ENCODE measurements at places on chromosomes 12 and 14.
A peak's percentile ranks its signal among the peaks of the same experiment; 100 is the strongest.

- DNase-seq = no peak
Observed at GRCh38 chr14:98156411-98156810, 1115.6 kb downstream of the BCL11B start.

GRCh38 chr12:97886511-97887176 is 424.0 kb downstream of the RMST start:
- no peak for DNase-seq

DNA sequence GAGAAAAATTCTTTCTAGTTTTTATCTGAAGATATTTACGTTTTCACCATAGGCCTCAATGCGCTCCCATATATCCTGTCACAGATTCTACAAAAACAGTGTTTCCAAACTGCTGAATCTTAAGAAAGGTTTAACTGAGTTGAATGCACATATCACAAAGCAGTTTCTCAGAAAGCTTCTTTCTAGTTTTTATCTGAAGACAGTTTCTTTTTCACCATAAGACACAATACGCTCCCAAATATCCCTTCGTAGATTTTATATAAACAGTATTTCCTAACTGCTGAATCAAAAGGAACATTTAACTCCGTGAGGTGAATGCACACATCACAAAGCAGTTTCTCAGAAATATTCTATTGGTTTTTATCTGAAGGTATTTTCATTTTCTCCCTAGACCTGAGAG is 385.5 kb downstream of the ALG10 start:
- no peak for DNase-seq

DNA sequence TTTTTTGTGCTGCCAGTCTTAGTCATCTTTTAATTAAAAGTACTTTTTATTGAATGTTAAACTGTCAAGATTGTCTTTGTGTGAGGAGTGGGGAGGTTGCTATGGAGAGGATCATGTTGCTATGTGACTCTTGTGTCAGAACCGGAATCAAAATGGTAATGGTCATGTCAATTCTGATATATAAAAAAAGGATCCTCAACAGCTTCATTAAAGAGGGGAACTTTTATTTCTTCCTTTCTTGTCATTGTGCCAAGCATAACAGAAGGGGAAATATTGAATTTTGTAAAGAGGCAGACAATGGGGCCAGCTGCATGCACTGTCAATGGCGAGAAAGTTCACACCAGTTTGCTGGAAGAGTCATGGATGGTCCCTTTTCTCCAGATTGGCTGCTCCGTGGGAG is 564.8 kb downstream of the VRK1 start:
- DNase-seq = no peak

- no peak for DNase-seq
Observed at GRCh38 chr14:105854600-105855245, 328.3 kb downstream of the TMEM121 start.

GRCh38 chr14:100306998-100307765 is 938 bp upstream of the SLC25A29 start:
- no peak for DNase-seq

DNA sequence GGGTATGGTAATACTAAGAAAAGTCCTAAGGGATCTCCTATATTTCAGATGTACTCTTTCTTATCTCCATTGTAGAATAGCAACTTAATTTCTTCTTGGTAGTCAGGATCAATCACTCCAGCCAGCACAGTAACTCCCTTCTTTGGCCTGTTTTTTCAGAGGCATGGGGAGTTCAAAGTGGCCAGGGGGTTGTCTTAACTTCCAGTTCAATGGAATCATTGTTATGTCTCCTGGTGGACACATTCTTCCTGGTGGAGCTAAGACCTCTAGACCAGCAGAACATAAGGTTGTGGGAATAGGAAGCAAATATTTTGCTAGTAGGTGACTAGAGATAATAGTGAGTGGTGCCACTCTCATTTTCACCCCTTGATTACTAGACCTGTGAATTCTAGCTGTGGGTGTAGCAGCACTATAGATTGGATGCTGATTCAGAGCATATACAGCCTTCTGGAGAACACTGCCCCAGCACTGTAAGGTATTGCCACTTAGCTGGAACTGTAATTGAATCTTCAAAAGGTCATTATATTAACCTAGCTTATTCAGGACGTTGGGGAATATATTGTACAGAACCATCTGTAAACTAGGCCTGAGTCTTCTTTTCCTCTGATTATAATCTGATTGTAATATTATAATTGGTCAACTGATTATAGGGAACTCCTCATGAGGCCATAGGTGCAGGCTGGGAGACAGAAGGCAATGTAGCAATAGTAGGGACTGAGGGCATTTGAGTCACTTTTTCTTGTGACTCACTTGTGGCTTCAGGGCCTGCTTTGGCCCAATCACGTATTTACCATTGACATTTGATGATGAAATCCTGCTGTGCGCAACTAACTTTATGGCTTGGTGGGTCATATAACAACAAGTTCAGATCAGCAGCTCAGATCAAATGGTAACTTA is 60.2 kb upstream of the ATP2B1 start:
- DNase-seq = peak; percentile 80

GRCh38 chr14:42664190-42664589 is 1057.5 kb downstream of the LRFN5 start:
- no peak for DNase-seq

GRCh38 chr14:105601360-105602242 is 75.2 kb downstream of the TMEM121 start:
- no peak for DNase-seq

GRCh38 chr14:19823765-19824164 is 20.2 kb downstream of the OR4N2 start:
- no peak for DNase-seq

DNA sequence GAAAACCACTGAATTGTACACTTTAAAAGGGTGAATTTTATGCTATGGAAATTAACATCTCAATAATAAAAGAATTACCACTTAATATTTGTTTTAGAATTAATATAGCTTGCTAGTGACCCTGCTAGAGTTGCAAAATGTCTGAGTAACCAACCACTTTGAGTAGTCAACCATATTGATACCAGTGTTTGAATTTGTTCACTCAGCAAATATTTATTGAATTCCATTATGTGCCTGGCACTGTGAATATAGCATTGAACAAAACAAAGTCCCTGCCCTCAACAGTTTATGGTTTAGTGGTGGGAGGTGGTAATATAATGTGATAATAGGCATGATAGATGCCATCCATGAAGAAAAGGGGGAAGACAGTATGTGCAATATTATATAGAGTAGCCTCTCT is 4.6 kb downstream of the SNRPF start:
- no peak for DNase-seq

DNA sequence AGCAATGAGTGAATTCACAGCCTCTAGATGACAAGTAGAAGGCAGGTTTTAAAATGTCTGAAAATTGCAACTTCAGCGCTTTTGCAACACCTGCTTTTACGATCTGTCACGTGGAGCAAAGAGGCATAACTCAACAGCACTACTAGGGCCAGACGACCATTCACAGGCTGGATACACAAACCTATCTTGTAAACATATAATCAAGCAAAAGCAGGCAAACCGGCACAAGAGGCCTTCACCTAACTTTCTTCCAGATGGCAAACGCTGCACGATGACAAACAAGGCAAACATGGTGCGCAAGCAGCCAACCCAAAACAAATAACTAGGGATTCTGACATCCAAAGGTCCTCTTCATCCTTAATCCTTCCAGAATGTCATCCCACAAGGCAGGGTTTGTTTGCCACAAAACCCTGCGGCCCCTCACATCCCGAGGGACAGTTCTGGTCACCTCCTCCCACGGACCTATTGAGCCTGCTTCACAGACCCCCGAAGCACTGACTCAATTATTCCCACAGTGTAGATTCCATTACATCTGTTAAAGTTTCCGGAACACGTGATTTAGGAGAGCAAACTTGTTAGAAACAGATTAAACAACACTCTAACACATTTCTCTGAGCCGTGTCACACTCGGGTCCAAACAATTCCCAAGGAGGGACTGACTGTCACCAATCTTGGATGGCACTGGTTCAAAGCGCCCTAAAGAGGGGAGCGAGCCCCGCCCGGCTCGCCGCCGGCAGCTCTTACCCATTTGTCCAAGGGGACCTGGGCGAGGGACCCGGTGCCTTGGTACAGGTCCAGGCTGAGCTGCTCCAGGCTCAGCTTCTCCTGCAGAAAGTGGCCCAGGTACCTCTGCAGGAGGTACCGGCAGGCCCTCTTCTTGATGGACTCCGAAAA is 823 bp downstream of the ATG2B start:
- DNase-seq = peak; percentile 54

DNA sequence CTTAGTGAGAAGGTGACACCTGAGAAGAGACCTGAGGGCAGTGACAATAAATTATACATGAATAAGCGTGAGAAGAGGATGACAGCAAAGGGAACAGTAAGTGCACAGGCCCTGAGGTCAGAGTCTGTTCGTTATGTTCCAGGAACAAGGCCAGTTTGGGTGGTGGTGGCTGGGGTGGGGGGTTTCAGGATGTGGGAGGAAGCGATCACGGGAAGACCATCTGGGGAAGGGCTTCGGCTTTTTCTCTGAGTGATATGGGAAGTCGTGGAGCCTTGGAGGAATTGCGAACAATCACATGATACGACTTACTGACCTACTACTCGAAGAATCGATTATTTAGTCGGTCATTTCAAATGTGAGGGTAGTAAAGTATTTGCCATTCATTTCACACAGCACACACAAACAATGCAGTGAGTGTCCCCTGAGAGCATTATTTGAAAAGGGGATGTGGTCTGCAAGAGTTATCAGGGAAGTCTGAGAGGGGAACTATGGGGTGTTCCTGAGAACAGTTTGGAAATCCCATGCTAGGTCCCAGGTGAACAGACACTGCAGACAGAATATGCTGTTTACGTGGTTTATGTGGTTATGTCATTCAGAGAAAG is 94.7 kb downstream of the SLC38A1 start:
- DNase-seq = no peak

- DNase-seq = no peak
Observed at GRCh38 chr14:52067873-52068614, 815 bp downstream of the NID2 start.

- DNase-seq = no peak
Observed at GRCh38 chr12:68280240-68280639, 26.8 kb upstream of the IL22 start.

DNA sequence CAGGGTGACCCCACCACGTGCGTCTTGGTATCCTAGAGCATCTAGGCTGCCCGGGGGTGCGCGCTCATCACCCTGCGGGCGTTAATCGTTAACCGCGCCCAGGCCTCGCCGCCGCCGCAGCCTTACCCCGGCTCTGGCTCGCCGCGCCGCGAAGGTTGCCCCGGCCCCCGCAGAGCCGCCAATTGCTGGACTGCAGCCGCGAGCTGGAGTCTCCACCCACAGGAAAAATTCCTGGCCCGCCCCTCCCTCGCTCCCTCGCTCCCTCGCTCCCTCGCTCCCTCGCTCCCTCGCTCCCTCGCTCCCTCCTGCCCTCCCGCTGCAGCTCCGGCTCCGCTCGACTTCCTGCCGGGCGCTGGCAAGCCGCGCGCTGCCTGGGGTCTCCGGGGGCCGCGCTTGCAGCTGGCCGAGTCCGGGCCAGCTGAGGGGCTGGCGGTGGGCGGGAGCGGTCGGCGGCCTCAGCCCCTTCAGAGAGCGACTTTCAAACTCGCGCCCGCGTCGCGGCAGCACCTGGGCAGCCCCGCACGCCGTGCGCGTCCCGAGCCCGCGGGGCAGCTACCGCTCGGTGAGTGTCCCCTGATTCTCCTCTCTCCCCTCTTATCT is at the start of gene PLEKHG3:
TSS of gene PLEKHG3 (plus strand) at position 282 of the 600 bp plus-strand sequence. CDS start 23,208 bp downstream, outside the sequence.
- DNase-seq = no peak

- no peak for DNase-seq
Observed at GRCh38 chr12:32155961-32156529, 49.4 kb downstream of the BICD1 start.

DNA sequence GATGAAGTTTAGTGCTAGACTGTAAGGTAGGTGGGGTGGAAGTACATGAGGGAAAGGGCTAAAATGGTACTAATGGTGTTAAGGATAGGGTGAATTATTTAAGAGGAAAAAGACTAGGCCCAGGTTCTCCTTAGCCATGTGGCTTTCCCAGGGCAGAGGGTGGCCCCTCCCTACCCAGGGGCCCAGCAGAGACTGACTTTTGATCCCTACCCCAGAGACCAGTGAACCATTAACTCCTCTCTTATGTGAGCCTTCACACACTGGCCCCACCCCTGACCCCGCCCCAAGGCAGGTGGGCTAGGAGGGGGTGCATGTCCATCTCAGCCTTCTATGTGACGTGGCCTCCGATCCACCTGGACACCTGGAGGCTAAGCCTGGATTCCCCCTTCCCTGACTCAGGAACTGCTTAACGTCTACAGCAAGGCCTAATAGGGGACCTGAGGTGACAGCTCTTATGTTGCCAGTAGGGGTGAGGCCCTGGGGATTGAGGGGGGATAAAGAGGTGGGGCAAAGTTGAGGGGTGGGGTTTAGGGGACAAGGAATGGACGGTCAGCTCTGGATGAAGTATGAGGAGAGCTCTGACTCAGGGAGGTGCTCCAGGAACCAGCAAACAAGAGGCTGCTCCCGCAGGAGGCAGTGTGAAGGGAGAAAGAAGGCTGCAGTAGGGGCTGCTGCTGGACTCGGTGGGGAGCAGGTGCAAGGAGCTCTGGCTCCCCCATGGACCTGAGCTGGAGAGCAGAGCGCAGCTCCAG is 757 bp downstream of the SLC39A5 start:
- DNase-seq = no peak

- peak; percentile 68 for DNase-seq
Observed at GRCh38 chr12:89040146-89040964, 311.9 kb downstream of the DUSP6 start.

DNA sequence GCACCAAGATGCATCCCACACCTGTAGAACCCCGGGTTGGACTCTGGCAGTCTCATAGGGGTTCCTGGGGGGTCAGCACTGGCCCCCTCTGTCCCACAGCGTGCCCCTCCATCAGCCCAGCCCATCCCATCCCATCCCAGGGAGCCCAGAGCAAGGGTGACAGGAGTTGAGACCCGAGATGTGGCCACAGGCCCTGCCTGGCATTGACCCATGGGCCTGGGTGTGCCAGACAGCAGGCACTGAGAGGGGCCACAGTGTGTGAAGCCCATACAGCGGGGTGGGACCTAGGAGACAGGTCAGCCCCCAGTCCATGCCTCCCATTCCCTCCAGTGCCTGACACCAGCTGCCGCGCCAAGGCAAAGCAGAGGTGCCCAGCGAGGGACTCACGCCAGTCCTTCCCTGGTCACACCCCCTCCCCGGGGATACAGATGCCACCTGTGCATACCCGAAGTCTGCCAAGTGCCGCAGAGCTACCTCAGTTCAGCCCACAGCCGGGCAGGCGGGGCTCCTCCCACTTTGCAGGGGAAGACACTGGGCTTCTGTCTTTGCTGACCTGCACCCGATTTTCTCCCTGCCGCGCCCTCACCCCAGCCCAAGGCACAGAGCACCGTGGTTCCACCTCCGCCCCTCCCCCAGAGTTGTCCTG is 50.4 kb downstream of the CYP46A1 start:
- peak; percentile 13 for DNase-seq

- DNase-seq = no peak
Observed at GRCh38 chr14:101350691-101351090, 210.6 kb upstream of the DIO3 start.

GRCh38 chr12:82904219-82904790 is 217.6 kb downstream of the TMTC2 start:
- no peak for DNase-seq

DNA sequence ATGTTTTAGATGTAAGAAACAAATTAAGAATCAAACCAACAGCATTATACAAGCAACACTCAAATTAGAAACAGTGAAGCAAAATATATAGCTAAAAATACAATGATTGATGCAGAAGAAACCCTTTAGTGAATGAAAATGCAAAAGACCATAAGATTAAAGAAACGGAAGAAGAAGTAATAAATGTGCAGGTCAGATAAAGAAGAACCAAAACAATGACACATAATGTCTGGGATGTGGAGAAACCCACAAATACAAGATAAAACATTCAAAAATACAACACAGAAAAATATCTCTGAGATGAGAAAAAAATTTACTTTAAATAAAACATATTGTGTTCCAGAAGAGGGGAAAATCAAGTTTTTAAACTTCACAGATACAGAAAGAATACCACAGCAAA is 73.4 kb upstream of the AVPR1A start:
- no peak for DNase-seq

GRCh38 chr14:71933001-71933587 is 865 bp downstream of the RGS6 start:
- no peak for DNase-seq
